ENCODE measurements at places on chromosomes 1 and 21. TPM values are rescaled to one million over a fixed set of nuclear protein-coding genes. Genes with fewer than 3 reads are reported as not detected.

Gene NEK2
- 18.2 TPM for total RNA-seq

Gene RBP7
- not detected for total RNA-seq

Gene RAB7B
- total RNA-seq, result 0.09 TPM

Gene ZNF496
- 21.3 TPM for total RNA-seq
